ENCODE measurements at places on chromosomes 5 and 9.

DNA sequence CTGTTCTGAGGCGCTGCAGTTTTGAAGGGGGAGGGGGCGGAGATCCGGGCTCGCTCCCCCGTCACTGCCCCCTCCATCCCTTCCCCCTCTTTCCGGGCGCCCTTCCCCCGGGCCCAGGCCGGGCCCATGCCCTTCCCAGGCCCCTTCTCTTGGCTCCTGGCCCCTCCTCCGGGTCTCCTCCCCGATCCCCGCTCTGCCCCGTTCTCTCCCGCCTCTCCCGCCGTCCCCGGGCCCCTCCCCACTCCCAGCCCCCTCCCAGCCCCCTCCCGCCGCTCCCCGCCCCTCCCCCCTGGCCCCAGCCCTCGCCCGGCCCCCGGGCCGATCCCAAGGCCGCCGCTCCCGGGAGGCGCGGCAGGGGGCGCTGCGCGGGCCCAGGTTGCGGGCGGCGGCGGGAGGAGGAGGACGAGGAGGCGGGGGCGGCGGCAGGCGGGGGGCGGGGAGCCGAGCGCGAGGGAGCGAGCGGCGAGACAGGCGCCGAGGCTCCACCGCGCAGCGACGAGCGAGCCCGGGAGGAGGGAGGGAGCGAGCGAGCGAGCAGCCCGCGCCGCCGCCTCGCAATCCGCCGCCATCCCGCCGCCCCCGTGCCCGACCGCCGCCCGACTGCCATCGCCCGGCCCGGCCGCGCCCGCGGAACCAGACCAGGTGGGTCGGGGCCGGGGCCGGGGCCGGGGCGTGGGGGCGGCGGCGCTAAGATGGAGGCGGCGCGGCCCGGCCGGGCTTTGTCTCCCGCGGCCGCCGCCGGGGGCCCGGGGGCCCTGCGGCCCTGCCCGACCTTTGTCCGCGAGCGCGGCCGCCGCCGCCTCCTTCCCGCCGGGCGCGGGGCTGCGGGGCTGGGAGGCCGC lies at the start of gene PRRC2B:
Gene PRRC2B, plus strand, starts transcription at position 465 of the 842 bp plus-strand sequence. CDS start 36,059 bp downstream, outside the sequence.
- peak; percentile 89 for DNase-seq

- DNase-seq, result peak; percentile 12
Measured at GRCh38 chr5:112174959-112175594, 244.0 kb downstream of the EPB41L4A start.

- DNase-seq, result no peak
Measured at GRCh38 chr5:10645146-10645545, 81.3 kb downstream of the ANKRD33B start.

GRCh38 chr5:59745415-59745863 lies 148.1 kb downstream of the PDE4D start:
- DNase-seq, result no peak

DNA sequence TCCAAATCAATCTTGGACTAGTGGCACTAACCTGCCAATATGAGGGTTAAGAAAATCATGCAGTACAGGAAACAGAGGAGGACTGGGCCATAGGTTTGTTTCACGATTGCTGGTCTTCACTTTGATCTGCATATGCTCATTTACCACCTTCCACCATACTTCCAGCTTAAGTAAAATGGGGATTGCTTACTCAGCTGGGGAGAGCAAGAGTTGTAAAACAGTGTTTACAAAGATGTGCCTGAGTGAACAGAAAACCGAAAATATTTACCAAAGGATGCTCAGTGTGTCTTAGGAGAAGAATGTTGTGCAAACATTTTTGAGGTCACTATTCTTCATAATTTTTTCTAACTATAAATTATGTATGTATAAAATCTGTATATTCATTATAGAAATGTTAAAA lies 65.1 kb upstream of the DNAH5 start:
- DNase-seq, result no peak
